ENCODE measurements at places on chromosomes 2 and 18.

- DNase-seq = no peak
Measured at GRCh38 chr18:74796841-74797576, 199.3 kb downstream of the ZNF407 start.

GRCh38 chr2:73862987-73863386 is 29.8 kb upstream of the ACTG2 start:
- DNase-seq = no peak

DNA sequence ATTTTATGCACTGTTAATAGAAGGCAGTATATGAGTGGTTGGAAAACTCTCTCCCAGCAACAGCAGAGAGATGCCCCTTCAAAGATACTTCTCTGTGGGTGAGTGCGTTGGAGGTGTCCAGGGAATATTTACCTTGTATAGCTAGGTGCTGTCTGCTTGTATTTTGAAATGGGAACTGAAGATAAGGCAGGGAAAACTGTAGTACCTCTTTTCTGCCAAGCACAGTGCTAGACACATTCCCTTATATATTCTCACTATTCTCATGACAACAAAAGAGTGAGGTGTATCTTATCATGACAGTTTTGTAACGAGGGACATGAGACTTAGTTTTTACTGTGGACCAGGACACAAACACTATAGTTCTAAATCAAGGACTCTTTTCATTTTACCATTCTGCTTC is 2.1 kb downstream of the TTC39C start:
- DNase-seq = no peak

- no peak for DNase-seq
Measured at GRCh38 chr2:144324446-144325045, 195.4 kb downstream of the ZEB2 start.

DNA sequence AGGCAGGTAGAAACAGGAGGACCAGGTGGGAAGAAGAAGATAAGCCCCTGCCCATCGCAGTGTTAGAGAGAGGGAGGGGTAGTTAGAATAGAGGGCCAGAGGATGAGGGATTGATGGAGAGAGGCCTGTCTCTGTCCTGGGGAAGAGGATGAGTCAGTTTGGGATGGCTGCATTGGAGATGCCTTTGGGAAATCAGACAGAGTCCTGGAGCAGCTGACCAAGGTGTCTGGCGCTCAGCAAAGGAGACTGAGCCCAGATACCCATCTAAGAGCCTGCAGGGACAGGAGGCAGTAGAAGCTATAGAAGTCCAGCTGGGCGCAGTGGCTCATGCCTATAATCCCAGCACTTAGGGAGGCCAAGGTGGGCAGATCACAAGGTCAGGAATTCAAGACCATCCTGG is 177.8 kb upstream of the HAAO start:
- no peak for DNase-seq

DNA sequence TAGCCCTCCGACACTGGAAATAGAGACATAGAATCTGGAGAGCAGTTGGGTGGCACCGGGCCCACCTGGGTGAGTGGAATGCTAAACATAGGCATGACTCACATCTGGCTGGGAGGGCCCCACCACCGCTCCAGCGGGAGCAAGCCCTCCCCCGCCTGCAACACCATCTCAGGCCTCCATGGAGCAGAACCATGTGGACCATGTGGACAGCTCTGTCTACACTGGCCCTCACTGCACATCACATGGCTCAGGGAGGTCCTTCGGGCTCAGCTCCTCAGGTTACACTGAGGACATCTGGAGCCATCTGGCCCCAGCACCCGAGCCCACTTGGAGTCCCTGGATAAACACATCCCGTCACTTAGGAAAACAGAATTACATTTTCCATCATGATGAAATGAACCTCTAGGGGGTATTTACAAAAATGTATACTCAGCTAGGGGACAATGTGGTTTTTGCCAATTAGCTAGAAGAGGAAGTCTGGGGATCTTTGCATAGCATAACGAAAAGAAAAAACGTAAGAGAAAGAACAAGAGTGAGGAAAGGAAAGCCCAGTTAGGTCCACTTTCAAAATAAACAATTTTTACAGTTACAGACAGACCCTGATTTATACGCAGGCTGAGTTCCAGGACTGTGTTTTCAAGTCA is 30.7 kb upstream of the MLPH start:
- DNase-seq = no peak

DNA sequence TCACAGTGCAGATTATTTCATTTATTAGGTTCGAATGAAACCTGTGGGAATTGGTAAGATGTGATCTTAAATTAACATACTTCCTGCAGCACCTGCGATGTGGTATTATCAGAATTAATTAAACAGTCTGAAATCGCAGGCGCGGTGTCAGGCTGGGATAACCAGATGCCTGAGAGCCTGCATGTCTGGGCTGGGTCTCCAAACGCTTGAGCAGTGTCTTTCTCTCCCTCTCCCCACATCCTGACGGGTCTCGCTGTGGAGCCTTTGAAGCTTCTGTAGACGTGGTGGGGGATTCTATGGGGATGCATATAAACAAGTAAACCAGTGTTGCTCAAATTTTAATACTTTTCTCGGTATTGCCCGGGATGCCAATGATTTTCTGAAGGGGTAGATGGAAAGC is 366.2 kb upstream of the SPRED2 start:
- no peak for DNase-seq

Data from iPS DF 19.7 (cell line).